Fibroblast of lung (primary cell): ENCODE measurements at places on chromosomes 7 and 10.

- DNase-seq: peak; percentile 44
These were observed 2.1 kb upstream of the ADAM8 start for GRCh38 chr10:133278577-133279265.

DNA sequence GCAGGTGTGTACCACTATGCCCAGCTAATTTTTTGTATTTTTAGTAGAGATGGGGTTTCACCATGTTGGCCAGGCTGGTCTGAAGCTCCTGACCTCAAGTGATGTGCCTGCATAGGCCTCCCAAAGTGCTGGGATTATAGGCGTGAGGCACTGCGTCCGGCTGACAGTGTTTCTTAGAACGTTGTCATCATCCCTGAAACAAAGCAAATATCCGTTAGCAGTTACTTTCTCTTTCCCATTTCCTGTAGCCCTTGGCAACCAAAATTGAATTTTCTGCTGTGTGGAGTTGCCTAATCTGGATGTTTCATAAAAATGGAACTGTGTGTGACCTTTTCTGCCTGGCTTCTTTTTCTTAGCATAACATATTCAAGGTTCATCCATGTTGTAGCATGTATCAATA, 22.4 kb downstream of the ZNF33A start:
- DNase-seq: no peak

DNA sequence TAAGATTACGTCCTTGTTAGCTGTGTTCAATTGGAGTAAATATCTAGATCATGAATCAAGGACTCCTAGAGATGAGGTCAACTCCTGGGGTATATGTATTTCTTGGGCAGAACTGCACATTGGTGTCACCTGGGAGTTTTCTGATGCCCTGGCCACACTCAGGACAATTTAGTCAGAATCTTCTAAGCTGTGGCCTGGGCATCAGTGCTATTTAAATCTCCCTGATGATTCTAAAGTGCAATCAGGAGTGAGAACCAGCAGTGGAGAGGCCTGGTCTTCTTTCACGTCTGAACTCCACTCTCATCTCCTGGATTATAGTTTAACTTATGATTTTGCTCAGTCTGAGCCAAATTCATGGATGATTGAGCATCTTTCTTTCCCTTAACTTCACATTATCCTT, 218.0 kb downstream of the BMPER start:
- DNase-seq: no peak

DNA sequence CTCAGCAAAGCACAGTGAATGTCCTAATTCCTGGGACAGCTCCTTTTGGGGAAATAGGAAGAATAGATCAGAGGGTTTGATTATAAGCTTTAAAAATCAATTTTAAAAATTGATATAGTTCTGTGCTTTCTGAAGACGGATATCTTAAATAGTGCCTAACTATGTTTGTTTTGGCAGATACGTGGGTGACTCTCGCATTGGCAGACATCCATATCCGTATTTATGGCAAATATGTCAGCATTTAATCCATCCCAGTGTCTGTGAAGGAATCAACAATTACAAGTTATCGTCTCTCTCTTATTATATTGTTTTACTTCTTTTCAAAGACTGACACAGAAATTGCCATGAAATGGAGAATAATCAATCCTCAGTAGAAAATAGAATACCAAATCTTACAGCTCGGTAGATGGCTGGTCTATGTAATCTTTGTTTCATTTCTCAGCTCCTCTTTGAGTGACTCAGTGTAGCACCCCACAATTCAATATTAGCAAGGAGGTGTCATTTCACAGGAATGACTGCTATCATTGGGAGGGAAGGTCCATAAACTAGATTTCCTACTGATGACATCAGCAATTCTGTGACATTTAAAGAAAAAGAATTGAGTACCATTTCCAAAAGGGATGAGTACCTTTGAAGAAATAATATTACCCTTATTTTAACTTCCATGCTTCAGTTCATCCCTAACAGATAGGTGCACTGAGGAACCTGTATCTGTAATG, 186.4 kb upstream of the NFE2L3 start:
- no peak for DNase-seq

DNA sequence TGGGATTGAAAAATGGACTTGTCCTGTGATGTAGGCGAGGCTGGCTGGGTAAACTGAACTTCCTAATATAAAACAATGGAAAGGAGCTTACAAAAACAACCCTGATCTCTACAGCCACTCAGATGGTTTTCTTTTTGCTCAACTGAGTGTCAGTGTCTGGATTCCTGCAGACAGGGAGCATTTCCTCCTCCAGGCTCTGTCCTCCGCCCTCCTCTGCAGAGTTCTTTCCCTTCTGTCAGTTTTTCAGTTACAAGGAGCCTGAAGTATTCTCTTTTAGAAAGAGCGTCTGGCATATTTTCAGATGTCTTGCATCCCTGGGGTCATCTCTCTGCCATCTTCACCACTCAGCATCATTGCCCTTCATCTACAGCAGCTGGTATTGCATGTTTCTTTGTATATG, 50.0 kb upstream of the PITRM1 start:
- no peak for DNase-seq

- DNase-seq: peak; percentile 96
These were observed 7.6 kb upstream of the MYO1G start for GRCh38 chr7:44986218-44987053.

DNA sequence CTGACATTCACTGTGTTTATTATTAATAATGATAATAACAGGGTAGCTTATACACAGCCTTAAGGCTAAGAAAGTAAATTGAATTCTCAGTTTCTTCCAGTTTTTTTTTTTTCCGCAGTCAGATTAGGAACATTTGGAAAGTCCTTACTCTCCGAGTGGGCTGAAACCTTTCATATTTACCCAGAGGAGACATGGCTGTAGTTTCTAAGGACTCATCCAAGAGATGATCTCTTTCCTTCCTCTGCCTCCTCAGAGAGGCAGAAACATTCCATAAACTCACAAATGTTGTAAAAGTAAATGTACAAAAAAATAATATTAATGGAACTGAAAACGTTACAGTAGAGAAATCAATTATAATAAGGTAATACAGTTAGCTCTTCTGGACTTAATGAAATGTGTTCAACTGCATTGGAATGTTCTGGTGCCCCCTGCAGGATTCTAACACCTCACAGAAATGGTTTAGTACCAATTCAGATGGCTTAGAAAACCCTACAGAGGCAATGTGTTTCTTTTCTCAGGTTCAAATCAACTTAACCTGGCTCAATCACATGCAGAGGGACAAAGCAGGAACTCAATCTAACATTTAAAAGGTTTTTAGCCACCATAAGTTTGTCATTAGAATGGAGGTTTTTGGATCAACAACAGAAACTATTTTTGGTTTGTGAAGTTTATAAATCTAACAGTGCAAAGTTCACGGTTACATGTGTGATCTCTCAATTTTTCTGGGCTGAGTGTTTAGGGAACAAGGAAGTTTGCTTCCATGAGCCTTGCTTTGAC, 71.7 kb downstream of the ICA1 start:
- DNase-seq: peak; percentile 53

DNA sequence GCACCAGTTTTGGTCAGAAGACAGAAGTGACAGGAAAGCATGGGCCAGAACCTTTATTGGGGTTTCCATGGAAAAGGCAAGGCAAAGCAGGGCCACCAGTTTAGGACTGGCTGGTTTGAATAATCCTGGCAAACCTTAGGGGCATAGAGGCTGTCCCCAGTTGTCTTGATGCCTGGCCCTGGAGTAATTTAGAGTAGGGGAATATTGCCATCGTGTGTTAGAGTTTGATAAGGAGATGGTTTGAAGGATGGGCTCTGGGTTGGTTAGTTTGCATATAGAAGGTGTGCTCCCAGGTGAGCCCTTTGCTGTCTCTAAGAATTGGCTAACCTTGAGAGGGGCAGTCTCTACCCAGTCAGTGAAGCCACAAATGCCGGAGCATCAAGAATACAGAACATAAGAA, 79.6 kb downstream of the ZNF777 start:
- DNase-seq: no peak

GRCh38 chr7:24972166-24972477, 7.9 kb downstream of the OSBPL3 start:
- no peak for DNase-seq

DNA sequence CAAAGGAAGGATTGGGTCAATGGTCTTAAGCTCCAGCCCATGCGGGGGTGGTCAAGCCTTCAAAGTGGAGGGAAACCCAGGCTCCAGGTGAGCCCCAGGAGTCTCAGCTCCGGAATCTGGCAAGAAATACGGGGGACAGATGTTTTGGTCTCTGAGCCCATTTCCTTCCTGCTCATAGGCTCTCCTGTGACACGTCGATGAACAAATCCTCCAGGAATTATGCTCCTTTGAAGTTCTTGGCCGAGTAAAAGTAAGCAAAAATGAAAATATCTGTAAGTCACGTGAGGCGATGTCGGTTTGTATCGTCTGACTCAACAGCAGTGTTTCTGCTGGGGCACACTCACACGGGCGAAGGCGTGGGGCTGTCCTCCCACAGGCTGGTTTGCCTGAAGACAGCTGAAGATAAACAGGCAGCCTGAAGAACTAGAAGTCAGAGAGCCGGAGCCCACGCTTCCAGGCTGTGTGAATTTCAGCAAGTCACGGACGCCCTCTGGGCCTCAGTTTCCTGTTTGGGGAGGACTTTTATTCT, 52.6 kb upstream of the SMNDC1 start:
- DNase-seq: peak; percentile 97

- no peak for DNase-seq
These were observed 337.6 kb upstream of the NPSR1 start for GRCh38 chr7:34320412-34320811.

DNA sequence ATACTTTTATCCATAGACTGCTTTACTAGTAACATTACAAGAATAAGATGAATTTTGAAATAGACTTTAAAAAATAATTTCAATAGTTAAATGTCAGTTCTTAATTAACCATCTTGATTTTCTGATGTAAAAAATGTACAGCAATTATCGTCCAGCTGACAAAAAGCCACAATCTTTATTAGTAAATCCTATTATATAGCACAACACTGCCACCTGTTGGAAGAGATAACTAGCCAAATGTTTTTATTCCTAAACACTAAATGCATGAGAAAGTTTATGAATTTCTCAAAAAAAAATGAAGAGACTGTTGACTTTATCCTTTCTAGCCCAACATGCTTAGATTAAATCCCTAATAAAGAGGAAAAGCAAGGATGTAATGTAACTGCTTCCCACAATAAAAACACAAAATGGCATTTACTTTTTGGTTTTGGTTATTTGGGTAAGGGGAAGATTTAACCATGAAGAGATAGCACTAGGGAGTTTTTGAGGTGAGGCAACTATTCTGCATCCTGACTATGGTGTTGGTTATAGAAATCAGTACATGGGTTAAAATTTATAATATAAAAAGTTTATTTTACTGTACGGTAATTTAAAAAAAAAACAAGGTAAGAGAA, 8.0 kb downstream of the COA1 start:
- peak; percentile 37 for DNase-seq

GRCh38 chr10:63738410-63738809, 217.2 kb downstream of the REEP3 start:
- peak; percentile 59 for DNase-seq

DNA sequence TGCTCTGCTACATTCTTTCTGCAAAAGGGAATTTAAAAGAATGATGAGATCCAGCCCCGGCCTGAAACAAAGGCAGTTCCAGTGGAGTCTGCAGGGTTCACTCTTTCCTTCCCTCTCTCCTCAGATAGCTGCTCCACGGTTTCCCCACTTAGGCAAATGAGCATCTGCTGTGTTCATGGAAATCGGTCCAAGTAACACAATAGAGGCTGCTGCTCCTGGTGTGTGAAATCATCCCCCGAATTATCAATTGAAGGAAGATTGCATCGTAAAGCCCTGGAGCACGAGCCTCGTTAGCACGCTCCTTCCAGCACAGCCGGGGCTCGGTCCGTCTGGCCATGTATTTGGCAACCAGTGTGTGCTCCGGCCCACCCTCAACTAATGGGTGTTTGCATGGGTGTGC, 108.3 kb upstream of the DPP6 start:
- DNase-seq: no peak

DNA sequence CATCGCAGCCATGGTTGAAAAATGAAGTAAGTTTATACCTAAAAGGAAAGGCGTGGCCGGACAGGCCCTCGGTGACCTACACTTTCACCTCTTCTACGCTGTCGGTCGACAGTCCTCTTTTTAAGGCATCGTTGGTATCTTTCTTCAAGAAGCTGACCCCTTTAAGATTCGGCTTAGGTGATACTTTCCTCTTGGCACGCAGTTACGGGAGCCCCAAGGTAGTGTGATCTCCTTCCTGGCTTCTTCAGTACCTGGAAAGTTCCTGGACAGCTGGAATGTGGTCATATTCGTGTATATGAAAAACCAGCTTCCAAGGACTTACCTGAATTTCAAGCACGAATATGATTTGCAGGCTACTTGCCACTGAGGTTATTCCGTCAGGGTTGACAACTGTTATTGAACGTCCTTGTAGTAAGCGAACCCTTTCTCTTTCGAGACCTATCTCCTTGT, 885 bp upstream of the SYPL1 start:
- DNase-seq: no peak

DNA sequence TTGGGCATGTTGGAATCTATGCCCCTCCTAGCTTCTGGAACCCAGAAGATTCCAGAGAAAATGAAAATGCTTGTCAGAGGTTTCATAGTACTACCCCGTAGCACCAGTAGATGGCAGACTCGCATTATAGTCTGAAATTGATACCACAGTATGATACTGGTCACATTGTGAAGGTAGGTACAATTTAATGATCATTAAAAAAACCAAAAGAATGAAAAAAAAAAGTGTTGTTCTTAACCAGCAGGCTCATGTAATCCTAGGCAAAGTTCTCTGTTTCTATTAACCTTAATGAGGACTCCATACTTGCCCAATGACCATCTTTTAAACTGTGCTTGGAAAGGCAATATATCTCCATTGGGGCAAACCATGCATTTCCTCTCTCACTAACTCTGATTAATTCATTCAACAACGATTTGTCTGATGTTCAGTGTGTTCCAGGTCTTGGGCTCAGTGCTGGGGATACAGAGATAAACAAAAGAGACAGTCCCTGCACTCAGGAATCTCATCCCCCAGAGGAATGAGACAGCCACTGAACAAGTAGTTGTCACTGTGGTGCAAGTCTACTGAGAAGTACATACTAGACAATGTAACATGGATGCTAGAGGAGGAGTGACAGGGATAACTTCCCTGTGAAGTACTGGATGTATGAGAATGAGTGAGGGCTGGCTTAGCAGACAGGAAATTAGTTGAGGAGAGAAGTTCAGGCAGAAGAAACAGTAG, 223.5 kb upstream of the PHYHIPL start:
- DNase-seq: peak; percentile 39

DNA sequence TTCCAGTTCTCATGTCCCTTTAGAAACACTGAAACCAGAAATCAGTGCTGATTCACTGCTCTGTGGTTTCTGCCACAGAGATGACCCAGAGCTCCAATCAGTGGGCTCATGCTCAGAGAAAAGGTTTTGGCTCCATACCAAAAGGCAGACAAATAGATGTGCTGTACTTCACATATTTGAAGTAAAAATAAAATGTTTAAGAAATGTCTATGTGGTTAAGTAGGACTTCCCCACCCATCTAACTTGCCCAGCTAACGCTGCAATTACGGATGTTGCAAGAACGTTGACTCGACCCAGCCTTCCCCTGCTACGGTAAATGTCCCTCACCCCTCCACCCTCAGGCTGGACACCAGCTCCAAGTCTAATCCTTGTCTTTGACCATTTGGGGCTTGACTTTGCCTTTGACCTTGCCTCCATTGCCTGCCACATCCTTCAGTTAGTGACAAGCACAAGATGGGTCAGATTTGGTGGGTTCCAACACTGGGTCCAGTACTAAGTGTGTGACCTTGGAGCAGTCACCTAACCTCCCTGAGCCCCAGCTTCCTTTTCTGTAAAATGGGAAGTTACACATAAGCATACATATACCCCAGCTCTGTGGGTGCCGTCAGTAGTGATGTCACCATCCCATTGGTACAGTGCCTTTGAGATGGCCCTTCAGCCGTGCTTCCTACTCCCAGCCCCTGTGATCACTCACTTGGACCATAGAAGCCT, 95.8 kb downstream of the CHST15 start:
- DNase-seq: peak; percentile 99
